ENCODE measurements at places on chromosomes 12 and 14. TPM values are rescaled to one million over a fixed set of nuclear protein-coding genes. Genes with fewer than 3 reads are reported as not detected.

DNA sequence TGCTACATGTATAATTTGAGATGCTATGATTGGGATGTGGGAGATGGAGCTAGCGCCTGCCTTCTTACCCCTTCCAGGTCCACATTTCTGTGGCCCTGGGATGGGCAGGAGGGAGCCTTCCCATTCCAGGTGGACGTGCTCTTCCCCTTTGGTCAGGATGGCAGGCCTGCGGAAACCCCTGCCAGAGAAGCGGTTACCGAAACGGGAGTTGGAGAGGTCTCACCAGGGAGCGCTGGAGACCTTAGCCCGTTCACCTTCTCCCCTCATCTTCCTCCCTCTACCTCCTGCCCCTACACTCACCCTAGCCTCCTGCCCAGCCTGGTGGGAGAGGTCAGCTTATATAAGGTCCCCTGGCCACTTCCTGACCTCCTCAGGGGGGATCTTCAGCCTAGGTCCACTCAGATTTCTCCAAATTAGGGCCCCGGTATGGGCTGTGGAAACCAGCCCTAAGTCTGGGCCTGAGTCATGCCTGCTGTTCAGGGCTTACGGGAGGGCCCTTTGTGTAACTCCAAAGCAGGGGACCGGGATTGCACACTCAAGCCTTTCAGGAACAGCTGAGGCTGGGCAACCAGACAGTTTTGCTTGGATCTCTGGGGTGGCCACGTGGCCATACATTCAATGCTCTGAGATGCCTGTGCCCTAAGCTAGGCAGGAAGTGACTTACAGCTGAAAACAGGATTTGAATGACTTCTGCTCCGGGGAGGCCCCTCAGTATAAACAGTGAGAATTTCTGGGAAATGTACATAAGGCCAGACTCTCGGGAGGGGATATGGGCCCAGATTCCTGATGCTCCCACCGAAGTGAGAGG lies 10.2 kb upstream of the MEG3 start:
- no peak overlapping the region for H3K4me3 ChIP-seq
- no peaks in the 10 kb centered on the region for H3K36me3 ChIP-seq
- no peak overlapping the region for H3K27ac ChIP-seq
- no peak for DNase-seq

DNA sequence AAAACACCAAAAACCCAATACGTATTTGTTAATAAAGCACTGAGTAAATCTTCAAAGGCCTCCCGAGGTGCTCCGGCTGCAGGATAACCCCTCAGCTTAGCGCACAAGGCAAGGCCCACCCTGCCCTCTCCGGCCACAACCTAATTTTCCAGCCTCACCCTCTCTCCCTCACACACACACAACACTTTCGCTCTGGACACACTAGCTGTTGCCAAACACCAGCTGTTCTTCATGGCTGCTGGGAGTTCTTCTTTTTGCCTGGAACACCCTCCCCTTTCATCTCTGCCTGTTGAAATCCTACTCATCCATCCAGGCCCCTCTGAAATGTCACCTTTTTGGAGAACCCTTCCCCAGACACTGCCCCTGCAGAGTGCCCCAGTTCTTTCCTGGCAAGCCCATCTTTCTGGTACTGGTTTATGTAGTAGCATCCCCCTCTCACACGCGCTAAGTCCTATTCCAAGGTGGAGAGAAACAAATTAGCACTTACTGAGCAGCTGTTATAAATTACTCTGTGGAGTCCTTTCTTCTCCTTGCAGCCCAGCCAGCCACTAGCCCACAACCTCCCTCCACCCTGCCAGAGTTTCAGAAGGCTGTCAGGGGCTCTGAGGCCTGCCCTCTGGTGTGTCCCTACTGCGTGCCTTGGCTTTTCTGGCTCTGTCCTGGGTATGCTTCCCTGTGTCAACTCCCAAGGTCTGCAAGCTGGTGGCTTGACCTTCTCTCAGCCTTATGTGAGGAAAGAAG lies 805 bp upstream of the CRACR2A start:
- H3K4me1 ChIP-seq, result peaks cover 10% of the 10 kb centered on the region
- DNase-seq, result no peak
- H3K36me3 ChIP-seq, result 0 out of 3 replicates have a peak, but pooled peaks cover 2% of the 10 kb centered on the region
- H3K27ac ChIP-seq, result peak overlapping the region; percentile 58
- H3K27me3 ChIP-seq, result no peaks in the 10 kb centered on the region

DNA sequence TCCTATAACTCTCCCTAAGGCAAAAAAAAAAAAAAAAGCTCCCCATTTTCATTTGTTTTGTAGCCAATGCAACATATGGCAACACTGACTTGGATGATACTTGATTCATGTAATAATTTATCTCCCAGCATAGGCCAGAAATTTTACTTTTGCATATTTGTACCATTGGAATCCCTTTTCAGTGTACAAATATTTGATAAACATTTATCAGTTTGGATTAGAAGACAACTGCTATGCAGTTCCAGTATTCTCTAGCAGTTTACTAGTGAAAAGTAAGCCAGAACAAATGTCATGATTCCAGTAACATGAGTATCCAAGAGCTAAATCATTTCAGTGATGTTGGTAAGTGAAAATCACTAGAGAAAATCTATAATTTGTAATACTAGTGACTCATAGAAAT lies 392.3 kb downstream of the CCER1 start:
- H3K36me3 ChIP-seq, result no peaks in the 10 kb centered on the region
- no peak for DNase-seq
- H3K4me3 ChIP-seq, result no peak overlapping the region

DNA sequence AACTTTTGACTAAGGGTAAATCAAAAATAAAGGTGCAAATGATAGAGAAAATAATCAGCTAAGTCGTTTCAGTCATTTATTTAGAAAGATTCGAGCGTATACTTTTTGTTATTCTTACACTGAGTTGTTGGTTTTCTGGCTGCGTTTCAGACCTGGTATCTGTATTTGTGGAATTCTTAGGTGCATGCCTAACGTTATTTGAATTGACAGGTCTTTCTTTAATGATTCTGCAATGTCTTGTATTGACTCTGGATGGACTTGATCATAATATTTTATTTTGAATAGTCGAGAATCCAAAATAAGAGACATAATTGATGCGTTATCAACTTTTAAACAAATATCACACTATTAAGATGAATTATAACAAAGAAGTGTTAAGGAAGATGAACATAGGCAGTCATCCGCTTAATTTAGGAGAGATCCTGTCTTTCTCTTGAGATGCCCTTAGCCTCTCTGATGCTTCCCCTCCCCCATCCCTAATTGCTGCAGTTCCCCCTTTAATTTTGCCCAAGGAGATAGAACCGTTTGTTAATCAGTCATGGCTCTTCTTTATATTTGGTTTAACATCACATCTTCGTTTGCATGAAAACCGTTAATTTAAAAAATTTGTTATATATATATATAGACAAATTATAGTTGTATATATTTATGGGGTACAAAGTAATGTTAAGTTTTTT lies 1.8 kb downstream of the ALX1 start:
- no peaks in the 10 kb centered on the region for H3K4me1 ChIP-seq
- no peak overlapping the region for H3K4me3 ChIP-seq
- no peak overlapping the region for H3K27ac ChIP-seq

DNA sequence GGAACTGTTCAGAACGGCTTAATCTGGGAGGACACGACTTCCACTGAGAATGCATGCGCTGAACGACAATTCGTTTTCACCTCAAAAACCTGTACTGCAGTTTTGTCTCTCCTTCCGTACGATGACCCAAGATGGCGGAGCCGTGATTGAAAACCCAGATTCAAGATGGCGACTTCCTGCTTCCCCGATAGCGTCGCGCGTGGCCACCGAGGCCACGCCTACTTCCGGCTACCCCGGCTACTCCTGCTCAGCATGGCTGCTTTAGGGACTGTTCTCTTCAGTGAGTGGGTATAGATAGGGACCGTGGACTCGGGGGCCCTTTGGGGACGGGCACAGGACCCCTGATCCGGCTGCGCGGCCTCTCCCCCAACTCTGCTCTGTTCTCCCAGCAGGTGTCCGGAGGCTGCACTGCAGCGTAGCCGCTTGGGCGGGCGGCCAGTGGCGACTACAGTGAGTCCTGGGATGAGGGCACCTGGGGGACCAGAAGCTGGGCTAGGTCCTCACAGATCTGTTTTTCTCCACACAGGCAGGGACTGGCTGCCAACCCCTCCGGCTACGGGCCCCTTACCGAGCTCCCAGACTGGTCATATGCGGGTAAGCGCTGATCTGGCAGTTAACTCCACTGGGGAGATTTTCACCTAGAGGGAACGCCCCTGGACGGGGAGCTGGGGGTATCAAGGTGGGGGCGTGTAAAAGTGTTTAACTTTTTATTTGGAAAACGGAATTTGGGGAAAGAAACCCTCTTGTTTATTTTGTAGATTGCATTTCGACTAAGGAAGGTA lies at the start of gene MRPL52:
MRPL52 (plus strand) TSS at position 227 of the 782 bp plus-strand sequence; CDS start at position 253, 26 bp downstream.
- H3K27me3 ChIP-seq, result no peaks in the 10 kb centered on the region
- peak within 1 kb of the TSS; percentile 90 for H3K4me3 ChIP-seq
- peaks cover 6% of the 10 kb centered on the region for H3K4me1 ChIP-seq
- H3K36me3 ChIP-seq, result peaks cover 38% of the 10 kb centered on the region
- peak within 1 kb of the TSS; percentile 95 for H3K27ac ChIP-seq

DNA sequence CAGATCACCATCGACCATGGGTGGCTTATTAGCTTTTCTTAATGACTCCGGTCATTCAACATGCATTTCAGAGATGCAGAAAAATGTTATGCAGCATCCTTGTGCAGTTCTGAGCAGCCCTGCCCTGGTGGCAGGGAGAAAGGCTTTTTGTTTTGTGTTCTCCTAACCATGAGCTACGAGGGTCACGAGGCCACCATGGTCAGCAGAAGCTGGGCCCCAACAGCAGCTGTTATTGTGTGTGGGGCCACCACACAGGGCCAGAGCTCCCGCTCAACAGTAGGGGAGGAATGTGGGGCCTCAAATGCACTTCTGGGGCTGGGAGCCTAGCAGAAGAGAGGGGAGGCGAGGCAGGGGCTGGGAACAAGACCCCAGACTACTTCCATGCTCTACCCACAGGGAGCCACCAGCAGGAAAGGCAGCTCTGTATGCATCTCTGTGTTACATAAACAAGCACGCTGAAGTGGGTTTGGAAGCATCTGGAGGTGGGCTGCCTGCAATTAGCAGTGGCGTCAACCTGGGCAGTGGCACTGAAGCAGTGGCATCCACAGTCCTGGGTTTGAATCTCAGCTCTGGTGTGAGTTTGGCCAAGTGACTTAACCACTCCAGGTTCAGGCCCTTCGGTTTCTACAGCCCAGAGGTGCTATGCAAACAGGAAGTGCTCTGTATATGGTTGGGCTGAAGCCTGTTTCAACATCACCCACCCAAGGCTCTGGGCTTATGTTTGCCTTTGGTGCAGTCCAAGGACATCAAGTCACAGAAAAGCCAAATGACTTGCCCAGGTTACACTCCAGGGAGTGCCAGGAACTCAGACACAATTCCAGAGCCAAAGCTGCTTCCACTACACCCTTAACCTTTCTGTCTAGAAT lies 16.3 kb downstream of the GLTP start:
- no peak overlapping the region for H3K4me3 ChIP-seq
- peaks cover 14% of the 10 kb centered on the region for H3K27me3 ChIP-seq
- no peak overlapping the region for H3K27ac ChIP-seq

GRCh38 chr14:61362072-61362750 lies 40.8 kb downstream of the PRKCH start:
- H3K4me3 ChIP-seq, result no peak overlapping the region
- H3K27me3 ChIP-seq, result no peaks in the 10 kb centered on the region
- H3K36me3 ChIP-seq, result no peaks in the 10 kb centered on the region
- DNase-seq, result no peak
- no peaks in the 10 kb centered on the region for H3K4me1 ChIP-seq
- H3K27ac ChIP-seq, result no peak overlapping the region

DNA sequence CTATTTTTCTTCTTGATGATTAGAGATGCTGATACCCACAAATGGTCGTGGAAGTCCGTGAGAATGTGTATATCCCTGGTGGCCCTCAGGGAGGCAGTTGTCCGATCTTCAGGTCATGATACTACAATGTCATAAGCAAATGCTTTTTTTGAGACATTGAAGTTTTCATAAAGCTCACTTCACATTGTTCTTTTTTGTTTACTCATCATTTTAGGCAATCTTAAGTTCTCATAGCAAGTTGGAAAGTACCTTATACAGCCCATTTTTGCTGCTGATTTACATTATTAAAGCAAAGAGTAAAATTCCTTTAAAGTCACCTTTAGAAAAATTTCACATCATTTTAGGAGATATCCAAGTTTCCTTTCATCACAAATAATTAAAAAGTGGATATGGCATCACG lies 90.0 kb upstream of the CCDC196 start:
- H3K27ac ChIP-seq, result no peak overlapping the region
- no peak for DNase-seq
- H3K4me3 ChIP-seq, result no peak overlapping the region
- no peaks in the 10 kb centered on the region for H3K4me1 ChIP-seq
- H3K36me3 ChIP-seq, result no peaks in the 10 kb centered on the region

AVPR1A gene
- 0.02 TPM for total RNA-seq

DNA sequence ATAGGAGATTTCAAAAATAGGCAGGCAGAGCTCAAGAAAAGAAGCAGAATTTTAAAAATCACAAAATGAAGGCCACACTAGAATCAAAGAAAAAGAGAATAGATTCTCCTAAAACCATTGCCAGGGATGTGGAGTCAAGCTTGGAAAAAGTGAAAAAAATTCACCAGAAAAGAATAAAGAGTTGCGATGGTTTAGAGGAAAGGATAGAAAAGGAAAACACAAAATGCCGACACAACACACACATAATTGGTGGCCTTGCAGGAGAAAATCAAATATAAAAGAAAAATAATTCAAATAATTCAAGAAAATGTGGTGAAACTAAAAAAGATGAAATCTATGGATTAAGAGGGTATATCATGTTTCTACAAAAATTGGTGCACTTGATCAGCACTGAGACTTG lies 181.6 kb upstream of the C14orf180 start:
- no peaks in the 10 kb centered on the region for H3K4me1 ChIP-seq
- no peaks in the 10 kb centered on the region for H3K27me3 ChIP-seq
- no peak overlapping the region for H3K4me3 ChIP-seq
- H3K36me3 ChIP-seq, result no peaks in the 10 kb centered on the region
- DNase-seq, result no peak

GRCh38 chr12:70258605-70259403 lies 15.6 kb downstream of the CNOT2 start:
- peaks cover 3% of the 10 kb centered on the region for H3K4me1 ChIP-seq
- no peak overlapping the region for H3K4me3 ChIP-seq
- no peaks in the 10 kb centered on the region for H3K36me3 ChIP-seq
- peak overlapping the region; percentile 21 for H3K27ac ChIP-seq
- H3K27me3 ChIP-seq, result no peaks in the 10 kb centered on the region
- DNase-seq, result no peak

KRT85 gene
- total RNA-seq, result not detected

BCL11B gene
- 0.18 TPM for total RNA-seq

GRCh38 chr12:51382173-51382572 lies 9.0 kb downstream of the GALNT6 start:
- no peaks in the 10 kb centered on the region for H3K27me3 ChIP-seq
- no peak for DNase-seq
- no peak overlapping the region for H3K27ac ChIP-seq
- H3K4me1 ChIP-seq, result peaks cover 3% of the 10 kb centered on the region
- no peak overlapping the region for H3K4me3 ChIP-seq

TGM1 gene
- total RNA-seq, result 2.4 TPM

TNFAIP2 gene
- total RNA-seq, result 61.2 TPM

- no peak for DNase-seq
- no peak overlapping the region for H3K4me3 ChIP-seq
- peaks cover 96% of the 10 kb centered on the region for H3K36me3 ChIP-seq
Observed at GRCh38 chr12:56719056-56719455, 6.0 kb downstream of the NACA start.

GRCh38 chr14:102272392-102272791 lies 32.6 kb downstream of the MOK start:
- H3K27me3 ChIP-seq, result no peaks in the 10 kb centered on the region
- no peaks in the 10 kb centered on the region for H3K36me3 ChIP-seq
- no peak for DNase-seq
- H3K4me1 ChIP-seq, result no peaks in the 10 kb centered on the region
- no peak overlapping the region for H3K27ac ChIP-seq

- no peak overlapping the region for H3K4me3 ChIP-seq
- peaks cover 13% of the 10 kb centered on the region for H3K4me1 ChIP-seq
- H3K27me3 ChIP-seq, result peaks cover 14% of the 10 kb centered on the region
- H3K36me3 ChIP-seq, result no peaks in the 10 kb centered on the region
- DNase-seq, result no peak
- no peak overlapping the region for H3K27ac ChIP-seq
Observed at GRCh38 chr12:88579161-88579517, 1.1 kb downstream of the KITLG start.
